Caco-2 (cell line): ENCODE measurements at places on chromosomes 3 and 15. TPM values are rescaled to one million over a fixed set of nuclear protein-coding genes. Genes with fewer than 3 reads are reported as not detected.

The GOLGA6B gene
- total RNA-seq = not detected in 2 replicates

The TADA3 gene
- total RNA-seq = 49.2 and 49.6 TPM in 2 replicates

DNA sequence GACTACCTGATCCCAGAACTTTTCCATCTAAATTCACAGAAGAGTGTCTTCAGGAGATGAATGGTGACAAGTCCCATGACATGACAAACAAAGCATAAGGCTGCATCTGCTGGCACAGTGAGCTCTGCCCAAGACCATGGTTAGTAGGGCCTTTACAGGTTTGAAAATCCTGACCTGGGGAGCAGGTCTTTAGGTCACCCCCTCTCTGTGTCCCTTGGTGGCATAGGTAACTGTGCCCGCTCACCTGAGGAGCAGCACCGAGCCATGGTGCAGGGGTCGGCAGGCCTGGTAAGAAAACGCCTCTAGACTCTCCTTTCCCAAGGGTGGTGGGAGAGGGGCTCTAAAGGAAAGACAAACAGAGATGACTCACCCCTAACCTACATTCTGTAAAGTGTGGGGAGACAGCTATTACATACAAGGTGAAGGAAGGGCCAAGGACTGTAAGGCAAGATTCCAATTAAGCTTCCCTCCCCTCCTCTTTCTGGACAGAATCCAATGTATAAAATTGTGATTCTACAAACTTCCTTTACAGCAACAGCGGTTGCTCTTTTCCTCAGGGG lies 74.0 kb downstream of the SATB1 start:
- DNase-seq = no peak

DNA sequence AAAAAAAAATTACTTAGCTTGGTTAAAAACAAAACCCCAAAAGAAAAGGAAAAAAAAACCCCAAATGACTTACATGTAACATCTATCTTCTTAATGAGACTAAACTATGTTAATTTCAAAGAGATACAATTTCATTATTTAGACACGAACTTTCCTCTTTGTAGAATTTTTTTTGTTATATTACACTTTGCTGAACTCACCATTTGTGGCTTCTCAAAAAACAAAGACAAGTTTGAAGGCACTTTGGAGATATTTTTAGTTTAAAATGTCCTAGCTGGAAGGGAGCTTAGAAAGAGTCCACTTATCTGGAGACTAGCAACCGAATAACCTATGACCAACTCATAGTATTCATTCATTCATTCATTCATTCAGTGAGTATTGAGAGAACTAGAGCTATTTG lies 301.7 kb upstream of the ROPN1 start:
- DNase-seq = no peak

GRCh38 chr3:160587105-160587504 lies 21.7 kb upstream of the KPNA4 start:
- DNase-seq = no peak

GRCh38 chr15:50227076-50227475 lies 38.5 kb downstream of the HDC start:
- no peak for DNase-seq
